ENCODE measurements at places on chromosomes 1 and 21. TPM values are rescaled to one million over a fixed set of nuclear protein-coding genes. Genes with fewer than 3 reads are reported as not detected.

Gene KRTAP6-1
- not detected for polyA plus RNA-seq

Gene FCGR1A
- polyA plus RNA-seq, result 0.92 TPM

Gene CELA3A
- polyA plus RNA-seq, result 0.47 TPM

Gene IGSF9
- 7.4 TPM for polyA plus RNA-seq

Gene SEMA6C
- polyA plus RNA-seq, result 7.2 TPM

Gene CCDC17
- 1.4 TPM for polyA plus RNA-seq

Gene CHIA
- polyA plus RNA-seq, result 0.06 TPM
